ENCODE measurements at places on chromosomes 2 and 18.

- DNase-seq: no peak
These were observed 408.0 kb upstream of the RGPD4 start for GRCh38 chr2:107418708-107419107.

DNA sequence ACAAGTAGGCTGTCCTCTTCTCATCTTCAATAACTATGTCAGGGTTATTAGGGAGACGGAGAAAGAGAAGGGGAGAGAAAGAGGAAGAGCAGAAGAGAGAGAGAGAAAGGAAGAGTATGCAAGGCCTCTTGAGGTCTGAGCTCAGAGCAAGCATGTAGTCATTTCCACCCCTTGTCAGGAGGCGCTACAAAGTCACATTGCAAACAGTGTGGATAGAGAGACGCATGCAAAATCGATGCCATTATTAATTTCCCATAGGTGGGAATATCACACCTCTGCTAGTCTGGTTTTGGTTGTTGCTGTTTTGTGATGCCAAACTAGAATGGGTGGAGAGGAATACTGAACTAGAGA lies 24.2 kb upstream of the SERPINE2 start:
- no peak for DNase-seq

DNA sequence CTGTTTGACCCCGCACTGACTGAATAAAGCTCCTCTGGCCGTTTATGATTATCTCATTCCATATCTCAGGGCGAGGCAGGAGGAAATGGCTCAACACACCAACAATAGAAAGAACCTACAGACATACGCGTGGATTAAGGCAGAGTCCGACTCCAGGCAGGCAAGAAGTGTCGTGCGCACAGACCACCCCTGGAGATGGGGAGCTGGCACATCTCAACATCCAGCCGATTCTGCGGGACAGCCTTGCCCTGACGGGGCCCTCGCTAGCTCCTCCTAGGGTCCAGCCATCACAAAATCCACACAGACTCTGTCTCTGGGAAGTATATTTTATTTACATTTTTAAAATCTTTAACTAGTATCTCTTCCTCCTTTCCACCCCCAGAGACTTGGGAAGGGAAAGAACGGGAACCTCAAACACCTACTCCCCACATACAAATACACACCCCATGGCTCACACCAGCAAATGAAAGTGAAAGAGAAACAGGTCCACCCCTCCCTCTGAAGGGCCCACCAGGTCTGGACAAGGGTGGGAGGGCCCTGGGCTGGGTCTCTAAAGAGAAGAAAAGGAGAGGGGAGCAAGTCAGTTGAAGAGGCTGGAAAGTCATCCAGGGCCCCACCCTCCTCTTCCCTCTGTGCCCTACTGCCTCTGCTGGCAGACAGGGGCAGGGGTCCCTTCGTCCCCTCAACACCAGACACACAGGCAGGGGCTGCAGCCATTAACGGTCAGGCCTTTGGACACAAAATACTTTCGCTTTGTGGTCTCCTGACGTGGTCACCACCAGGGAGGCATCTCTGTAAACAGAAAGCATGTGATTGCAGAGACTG lies 3.2 kb downstream of the GPBAR1 start:
- peak; percentile 46 for DNase-seq

- DNase-seq: no peak
These were observed 134.1 kb upstream of the ITGB6 start for GRCh38 chr2:160334028-160334741.

DNA sequence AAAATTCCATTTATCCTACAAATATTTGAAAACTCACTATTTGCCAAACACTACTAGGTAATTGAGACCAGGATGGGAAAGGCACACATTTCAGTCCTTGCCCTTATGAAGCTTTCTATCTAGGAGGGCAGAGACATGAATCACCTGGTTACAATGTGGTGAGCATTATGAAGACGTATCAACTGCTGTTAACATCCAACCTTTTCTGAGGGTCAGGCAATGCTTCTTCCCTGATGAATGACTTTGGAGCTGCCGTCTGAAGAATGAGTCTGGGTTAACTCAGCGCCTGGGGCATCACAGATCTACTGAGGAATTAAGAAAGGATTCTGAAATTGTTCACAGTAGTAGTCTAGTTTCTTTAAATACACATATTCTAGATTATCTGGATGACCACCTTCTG lies 62.1 kb upstream of the NOSTRIN start:
- DNase-seq: no peak

GRCh38 chr18:3093624-3094337 lies 80.8 kb upstream of the LPIN2 start:
- no peak for DNase-seq

DNA sequence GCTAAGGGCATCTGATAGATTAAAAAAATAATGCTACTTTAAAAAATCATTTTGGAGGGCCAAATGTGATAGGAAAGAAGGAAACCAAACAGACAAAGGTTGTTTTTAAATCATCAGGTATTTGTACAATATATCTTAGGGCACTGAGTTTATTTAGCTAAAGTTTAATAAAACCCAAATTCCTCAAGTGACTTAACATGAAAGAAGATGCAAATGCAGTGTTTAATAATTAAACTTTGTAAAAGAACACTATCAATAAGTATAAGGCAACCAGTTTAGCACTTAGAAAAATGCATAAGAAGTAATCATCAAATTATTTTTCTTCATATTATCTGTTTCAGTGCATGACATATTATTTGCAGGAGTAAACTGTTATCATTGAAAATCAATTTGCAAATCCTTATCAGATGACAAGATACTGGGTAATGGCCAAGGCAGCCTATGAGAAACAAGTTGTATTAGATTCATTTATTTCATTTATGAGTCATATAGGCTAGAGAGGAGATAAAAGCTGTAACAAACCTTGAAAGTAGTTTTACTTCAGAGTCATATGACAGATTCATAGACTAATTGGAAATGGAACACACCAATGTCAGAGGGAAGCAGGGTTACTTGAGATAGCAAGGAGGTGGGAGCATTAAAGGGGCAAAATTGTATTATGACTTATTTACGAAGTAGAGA lies 165.5 kb downstream of the GCA start:
- no peak for DNase-seq

GRCh38 chr2:42787788-42788477 lies 4.5 kb downstream of the HAAO start:
- DNase-seq: no peak

GRCh38 chr2:207188626-207189419 lies 23.1 kb upstream of the KLF7 start:
- no peak for DNase-seq

DNA sequence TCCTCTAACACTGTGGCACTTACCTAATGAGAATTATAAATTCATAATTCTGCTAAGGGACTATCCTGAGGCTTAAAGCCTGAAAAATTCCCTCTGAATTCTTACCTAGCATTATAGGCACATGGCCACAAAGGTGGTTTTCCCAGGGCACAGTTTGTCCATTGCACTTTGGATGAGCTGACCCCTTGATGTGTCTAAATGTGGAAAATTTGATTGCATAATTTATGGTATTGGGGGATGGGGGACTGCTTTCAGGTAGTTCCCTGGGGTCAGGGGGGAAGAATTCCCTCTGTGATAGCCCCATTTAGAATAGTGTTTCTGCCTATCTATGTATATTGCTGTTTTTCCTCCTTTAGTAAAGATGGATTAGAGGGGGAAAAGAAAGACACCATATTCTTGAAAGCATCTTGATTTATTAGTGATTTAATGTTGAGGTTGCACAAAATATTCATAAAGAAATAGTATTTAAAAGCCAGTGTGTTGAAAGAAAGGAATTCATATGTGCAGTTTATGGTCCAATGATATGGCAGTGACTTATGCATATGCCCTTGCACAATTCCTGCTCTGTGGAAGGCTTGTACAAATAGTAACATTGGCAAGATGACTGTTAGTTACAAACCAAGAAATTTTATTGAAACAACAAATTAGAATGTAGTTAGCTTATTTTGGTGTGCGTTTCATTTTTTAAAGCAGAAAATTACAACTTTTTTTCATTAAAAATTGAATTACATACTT lies 8.7 kb upstream of the HTR2B start:
- no peak for DNase-seq

DNA sequence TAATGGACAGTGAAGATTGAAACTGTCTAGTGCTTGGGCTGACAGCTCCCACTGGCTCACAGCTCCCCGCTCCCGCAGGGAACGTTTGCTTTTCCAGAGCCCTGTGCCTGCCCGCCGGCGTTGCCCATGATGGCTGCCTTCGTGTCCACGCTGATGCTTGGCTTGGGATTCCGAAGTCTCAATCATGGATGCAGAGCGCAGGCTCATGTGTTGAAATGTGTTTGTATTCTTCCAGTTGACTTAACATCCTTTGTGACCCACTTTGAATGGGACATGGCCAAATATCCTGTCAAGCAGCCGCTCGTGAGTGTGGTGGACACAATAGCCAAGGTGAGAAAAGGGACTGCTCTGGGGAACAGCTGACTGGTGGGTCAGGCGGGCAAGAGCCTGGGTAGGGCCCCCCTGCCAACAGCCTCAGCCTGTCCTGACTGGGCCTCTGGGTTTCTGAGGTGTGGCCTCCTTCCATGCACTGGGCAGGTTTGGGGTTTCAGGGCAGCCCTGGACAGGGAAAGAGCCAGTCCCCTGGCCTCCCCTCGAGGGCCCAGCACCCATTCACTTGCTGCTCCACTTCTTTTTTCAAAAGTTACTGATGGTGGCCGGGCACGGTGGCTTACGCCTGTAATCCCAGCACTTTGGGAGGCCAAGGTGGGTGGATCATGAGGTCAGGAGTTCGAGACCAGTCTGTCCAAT lies 42.8 kb downstream of the ATP6V1C2 start:
- DNase-seq: no peak

DNA sequence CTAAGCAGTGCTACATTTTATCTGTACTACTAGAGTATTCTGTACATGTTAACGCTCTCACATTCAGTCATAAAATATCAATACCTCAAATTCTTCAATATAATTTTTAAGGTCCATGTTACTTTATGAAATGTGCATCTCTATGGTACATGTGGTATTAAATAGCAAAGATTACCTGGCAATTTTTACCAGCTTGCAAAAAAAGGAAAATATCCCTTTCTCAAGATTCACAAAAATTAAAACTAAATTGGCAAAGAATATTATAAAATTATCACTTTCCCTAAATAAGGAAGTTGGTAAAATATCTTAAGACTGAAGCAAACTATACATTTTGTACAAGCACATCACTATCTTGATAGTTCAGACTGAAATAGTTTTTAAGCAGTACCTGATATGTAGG lies 115.0 kb upstream of the RNU4ATAC start:
- DNase-seq: no peak

GRCh38 chr2:113791697-113792590 lies 35.5 kb upstream of the SLC35F5 start:
- DNase-seq: no peak

DNA sequence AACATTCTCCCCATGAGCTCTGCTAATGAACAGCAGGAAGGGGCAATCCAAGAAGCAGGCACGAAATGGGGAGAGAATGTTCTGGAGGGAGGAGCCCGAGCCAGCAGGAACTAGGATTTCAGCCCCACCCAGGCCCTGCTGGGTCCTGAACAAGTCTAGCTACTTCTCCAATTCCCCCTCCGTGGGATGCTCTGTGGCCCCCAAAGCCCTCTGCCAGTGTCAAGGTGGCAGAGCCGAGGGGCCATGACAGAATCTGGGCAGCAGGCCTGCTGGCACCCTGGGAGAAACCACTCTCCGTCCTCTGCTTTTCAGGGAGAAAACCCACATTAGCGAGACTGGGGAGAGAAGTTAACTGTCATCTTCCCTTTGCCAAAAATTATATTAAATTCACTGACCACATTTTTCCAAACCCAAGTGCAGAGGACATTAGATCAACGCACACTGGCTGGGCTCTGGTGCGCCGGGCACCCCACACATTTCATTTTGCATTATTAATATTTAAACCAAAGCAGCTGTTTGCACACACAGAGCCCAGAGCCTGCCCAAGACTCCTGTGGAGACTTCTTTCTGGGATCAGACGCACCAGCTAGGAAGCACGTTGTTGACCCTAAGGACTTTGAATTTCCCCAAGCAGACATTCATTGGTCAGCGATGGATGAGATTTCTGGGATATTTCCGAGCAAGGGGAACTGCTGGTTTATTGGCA lies 80.2 kb upstream of the PKDCC start:
- DNase-seq: peak; percentile 65

DNA sequence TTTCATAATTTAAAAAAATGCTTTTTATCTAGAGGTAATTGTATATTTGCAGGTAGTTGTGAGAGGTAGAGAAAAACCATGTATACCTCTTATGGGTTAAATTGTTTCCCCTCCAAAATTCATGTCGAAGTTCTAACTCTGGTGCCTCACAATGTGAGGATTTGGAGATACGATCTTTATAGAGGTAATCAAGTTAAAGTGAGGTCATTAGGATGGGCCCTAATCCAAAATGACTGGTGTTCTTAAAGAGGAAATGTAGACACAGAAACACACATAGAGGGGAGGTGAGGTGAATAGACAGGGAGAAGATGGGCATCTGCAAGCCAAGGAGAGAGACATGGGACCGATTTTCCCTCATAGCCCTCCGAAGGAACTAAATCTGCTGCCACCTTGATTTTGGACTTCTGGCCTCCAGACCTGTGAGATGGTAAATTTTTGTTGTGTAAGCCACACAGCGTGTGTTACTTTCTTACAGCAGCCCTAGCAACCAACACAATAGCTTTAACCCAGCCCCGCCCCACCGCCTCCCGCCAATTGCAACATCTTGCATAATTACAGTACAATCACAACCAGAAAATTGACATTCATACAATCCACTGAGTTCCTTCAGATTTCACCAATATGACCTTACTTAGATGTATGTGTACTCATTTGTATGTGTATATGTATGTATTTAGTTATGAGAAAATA lies 208.9 kb downstream of the MIB1 start:
- DNase-seq: no peak

- no peak for DNase-seq
These were observed 21.5 kb upstream of the CAB39 start for GRCh38 chr2:230691005-230691647.

- no peak for DNase-seq
These were observed 29.9 kb downstream of the CREG2 start for GRCh38 chr2:101357376-101357775.

DNA sequence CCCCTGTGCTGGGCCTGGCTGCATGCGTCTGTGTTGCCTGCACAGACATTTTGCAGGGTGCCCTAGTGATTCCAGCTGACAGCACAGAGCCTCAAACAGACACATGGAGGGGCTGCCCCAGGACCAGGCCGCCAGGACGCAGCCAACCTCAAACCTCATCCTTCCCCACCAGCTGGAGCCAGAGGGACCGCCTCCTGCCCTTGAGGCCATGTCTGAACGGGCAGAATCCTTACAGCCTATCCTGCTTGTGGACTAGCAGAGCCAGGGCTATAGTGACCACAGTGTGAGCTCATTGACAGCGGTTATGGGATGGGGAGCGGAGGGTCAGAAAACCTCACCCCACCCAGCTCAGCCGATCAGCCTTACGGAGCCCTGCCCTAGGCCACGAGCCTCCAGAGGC lies 22.4 kb downstream of the ODC1 start:
- no peak for DNase-seq

GRCh38 chr2:197931661-197932312 lies 127.4 kb downstream of the PLCL1 start:
- DNase-seq: no peak

- DNase-seq: no peak
These were observed 5.8 kb upstream of the UCN start for GRCh38 chr2:27313882-27314645.

GRCh38 chr2:129782633-129782990 lies 196.9 kb upstream of the RAB6C start:
- no peak for DNase-seq

Measured in tibial artery (tissue), 4 donors.